ENCODE measurements at places on chromosomes 11 and 22.

DNA sequence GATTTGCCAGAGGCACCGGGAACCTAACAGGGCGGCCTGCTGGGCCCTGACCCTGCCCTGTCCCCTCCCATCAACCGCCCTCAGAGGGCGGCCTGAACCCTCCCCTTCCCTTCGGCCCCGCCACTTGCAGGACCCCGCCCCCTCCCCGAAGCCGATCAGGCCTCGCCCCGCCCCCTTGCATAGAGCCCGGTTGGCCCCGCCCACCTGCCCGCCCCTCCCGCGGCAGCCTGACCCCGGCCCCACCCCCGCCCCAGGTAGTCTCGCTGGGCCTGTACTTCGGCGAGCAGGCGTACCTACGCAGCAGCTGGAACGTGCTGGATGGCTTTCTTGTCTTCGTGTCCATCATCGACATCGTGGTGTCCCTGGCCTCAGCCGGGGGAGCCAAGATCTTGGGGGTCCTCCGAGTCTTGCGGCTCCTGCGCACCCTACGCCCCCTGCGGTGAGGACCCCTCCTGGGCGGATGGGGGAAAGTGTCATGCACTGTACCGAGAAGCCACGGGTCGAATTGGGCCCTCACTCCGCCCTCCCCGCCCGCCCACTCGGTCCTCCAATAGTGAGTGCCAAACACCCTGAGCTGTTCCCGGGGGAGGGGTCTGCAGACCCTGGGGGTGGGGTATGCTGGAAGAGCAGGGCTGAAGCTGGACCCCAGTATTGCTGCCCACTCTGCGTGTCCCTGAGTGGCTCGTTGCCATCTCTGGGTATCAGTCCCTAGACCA lies 94.1 kb downstream of the CACNA1I start:
- DNase-seq: peak; percentile 97

- DNase-seq: no peak
Measured at GRCh38 chr11:87972133-87972532, 203.1 kb downstream of the RAB38 start.

DNA sequence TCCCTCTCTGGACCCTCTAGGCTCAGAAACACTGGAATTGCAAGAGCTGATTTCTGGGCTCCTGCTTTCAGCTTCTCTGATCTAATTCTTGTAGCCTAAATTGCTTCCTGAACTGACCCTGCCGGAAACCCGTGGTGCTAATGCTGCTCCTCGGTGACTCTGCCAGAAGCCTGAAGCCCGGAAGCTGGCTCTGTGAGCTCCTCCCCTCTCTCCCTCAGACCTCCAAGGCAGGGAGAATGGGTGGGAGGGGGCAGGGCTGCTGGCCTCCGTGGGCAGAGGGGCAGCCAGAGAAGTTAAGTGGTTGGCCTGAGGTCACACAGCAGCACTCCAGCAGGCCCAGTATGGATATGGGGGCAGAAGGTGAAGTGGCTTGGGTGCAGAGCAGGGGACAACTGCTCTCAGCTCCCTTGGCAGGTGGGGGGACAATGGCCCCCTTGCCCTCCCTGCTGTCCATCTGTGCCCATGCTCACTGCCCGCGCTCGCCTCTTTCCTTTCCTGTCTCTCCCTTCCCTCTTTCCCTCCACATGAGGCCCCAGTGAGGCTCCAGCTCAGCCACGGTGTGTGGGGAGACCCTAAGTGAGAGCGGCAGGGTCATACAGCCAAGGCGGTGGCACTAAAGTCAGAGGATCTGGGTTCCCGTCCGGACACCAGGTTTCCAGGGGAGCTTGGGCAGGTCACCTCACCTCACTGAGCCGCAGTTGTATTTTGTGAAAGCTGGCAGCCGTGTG lies 16.2 kb downstream of the CAPN5 start:
- no peak for DNase-seq

DNA sequence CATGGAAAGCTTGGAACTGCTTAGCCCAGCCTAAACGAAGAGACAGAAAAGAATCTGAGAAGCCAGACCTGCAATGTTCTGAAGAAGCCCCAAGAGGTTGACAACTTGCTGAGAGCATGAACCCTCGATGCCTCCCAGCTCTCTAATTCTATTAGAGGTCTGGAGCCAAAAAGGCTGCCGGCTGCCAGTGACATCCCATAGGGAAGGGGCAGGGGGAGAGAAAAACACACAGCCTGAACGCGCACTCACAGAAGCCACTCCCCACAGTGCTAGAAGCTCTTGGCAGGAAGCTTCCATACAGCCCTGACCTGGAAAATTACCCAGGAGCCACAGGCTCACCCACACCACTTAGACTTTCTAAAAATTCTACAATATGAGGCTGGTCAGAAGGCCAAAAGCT lies 18.3 kb downstream of the POLDIP3 start:
- no peak for DNase-seq

DNA sequence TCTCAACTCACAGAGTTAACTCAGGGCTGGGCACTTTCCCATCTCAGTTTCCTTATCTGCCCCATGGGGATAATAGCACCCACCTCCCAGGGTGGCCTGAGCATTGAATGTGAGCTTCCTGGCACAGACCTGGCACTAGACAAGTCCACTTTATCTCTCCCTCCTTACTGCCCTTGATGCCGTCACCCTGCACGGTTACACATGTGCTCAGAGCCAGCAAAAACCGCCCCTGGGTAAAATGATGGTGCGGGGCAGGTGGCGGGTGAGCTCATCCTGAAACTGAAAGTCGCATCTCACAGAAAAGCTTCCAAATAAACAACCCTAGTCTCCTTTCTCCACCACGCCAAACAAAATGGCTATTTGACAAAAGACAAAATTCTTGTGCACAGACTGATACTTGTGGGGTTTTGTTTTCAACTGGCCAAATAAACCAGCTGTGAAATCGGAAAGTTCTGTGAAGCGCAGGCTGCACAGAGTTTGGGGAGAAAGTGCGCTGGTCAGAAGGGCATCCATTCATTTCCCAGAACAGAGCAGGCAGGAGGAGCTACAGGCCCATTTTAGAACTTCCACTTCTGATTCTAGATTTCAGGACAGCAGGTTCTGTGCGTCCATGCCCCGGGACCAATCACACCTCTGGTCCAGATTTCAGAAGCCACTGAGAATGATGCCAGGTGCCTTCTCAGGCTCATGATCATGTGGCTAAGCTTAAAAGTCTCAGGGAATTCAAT lies 138.1 kb downstream of the SHANK2 start:
- DNase-seq: no peak

- DNase-seq: peak; percentile 77
Measured at GRCh38 chr22:39316440-39317083, 2.9 kb downstream of the RPL3 start.

DNA sequence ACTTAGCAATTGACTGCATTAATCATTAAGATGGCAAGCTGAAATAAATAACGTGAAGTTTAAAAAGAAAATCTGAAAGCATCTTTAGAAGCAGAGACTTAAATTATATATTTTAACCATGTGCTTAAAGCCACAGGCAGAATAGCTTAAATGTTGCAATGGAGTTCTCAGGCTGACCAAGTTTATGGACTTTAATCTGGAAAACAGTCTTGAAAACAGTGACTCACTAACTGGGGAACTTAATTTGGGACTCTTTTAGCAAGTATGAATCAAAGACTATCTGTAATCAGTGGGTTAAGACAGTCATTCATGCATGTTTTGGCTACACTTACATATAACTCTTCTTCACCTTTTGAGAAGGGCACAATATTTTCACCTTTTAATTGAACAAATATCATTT lies 12.6 kb upstream of the GLYATL1 start:
- DNase-seq: no peak

DNA sequence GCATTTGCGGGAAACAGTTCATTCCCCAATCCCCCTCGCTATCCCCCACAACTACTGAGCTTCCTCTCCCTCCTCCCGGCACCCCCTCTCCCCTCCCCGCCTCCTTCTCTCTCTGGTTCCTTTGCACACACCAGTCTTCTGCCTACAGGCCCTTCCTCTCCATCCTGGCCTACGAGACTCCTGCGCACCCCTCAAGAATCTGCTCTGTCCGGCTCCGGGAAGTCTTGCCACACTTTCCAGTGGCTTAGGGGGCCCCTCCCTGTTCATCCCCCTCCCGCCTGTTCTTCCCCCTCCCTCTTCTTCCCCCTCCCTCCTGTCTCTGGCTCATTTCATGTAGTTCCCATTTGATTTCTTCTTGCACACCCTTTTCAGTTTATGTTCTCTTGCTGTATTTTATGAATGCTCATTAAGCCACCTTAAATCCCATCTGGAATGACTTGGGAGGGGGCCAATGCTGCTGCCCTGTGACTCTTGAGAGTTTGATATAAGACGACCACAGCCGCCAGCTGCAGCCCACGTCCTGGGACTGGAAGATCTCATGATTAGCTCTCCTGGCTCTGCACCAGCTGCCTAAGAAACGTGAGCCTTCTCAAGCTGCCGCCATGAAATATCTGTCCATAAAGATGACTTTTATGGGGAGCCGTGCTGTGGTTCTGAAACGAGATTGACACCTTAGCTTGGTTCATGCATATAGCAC lies 50.9 kb downstream of the RPS6KA4 start:
- no peak for DNase-seq

- DNase-seq: no peak
Measured at GRCh38 chr11:61961570-61962212, 5.7 kb downstream of the FTH1 start.

GRCh38 chr11:72719144-72719543 lies 33.1 kb downstream of the ARAP1 start:
- no peak for DNase-seq

DNA sequence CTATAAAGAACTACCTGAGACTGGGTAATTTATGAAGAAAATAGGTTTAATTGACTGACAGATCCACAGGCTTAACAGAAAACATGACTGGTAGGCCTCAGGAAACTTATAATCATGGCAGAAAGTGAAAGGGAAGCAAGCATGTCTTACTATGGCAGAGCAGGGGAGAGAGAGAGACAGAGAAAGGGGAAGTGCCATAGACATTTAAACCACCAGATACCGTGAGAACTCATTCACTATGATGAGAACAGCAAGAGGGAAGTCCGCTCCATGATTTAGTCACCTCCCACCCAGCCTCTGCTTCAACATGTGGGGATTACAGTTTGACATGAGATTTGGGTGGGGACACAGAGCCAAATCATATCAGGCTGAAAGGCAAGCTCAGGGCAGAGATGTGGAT lies 327.1 kb upstream of the DDI1 start:
- no peak for DNase-seq

DNA sequence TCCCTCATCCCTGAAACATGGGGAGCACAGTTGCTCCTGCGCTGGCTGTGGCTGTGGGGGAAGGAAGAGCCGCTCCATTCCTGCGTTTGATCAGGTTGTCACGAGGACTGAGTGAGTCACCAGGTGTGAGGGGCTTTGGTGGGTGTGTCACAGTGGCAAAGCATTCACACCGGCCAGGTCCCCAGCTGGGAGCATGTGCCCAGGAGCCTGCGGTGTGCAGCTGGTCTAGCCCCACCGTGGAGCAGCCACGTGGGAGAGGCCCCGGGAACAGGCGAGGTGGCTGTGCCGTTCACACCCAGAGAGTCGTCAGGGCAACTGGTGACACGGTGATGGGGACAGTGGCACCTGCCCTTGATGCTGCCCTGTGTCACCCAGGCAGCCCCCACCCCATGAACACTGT lies 47.6 kb upstream of the PPARA start:
- no peak for DNase-seq

- peak; percentile 15 for DNase-seq
Measured at GRCh38 chr11:86738568-86738967, 61.8 kb upstream of the PRSS23 start.

DNA sequence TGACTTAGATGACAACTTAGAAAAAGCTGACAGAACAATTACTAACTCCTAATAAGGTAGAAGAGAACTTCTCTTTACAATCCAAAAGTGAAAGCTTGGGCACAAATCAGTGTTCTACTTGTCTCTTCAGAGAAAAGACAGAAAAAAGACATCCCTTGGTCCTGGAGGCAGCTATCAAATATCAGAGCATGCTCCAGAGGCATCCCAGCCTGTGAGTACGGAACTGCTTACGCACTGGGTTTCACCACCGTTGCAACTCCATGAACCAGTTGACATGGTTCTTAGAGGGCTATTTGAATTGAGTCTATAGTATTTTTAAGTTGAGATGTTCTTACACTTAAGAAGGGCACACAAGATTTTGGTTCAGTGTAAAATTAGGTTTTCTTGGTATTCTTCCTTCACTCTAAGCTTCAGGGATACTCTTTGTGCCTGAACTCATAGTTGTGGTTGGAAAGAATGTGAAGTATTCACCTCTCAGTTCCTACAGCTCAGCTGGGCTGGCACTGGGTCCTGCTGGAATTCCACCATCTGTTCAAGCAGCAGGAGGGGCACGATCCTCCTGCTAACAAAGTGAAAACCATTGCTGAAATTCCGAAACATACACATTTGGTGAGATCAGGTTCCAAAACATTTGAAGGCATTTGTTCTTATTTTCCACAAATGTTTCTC lies 6.3 kb downstream of the AKIP1 start:
- DNase-seq: no peak

DNA sequence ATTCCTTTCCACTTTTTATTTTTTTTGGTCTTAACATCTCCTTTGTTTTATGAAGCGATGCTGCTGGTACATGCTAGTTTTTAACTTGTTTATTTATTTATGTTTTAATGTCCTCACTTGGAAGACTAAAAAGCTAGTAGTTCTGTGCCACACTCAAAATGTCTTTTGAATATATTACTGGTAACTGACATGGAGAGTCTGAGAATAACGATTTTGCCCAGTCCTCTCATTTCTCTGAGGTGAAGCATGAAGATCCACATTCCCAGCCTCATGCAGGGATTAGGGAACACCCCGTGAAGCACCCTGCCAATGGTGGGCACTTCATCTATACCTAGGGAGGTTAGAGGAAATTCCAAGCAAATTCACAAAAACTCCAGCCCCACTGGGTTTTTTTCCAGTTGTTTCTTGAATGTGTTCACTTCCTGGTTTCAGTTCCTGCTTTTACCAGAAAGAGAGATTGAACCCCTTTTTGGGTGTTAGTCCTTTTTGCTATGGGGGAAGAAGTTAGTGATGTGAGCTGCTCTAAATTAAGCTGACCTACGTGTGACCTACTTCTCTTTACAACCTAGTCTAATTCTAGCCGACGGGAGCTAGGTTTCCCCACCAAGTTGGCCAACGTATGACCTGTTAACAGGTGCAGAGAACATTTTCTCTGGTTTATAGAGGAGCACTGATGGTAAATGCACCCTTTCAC lies 106.1 kb downstream of the SLC1A2 start:
- no peak for DNase-seq

- DNase-seq: no peak
Measured at GRCh38 chr22:44031158-44031952, 7.3 kb downstream of the PARVB start.

- DNase-seq: no peak
Measured at GRCh38 chr22:20569059-20570058, 61.9 kb downstream of the MED15 start.

- no peak for DNase-seq
Measured at GRCh38 chr11:93844568-93844967, 5.8 kb downstream of the VSTM5 start.

GRCh38 chr11:17498475-17498874 lies 21.8 kb upstream of the ABCC8 start:
- peak; percentile 26 for DNase-seq

GRCh38 chr11:45322891-45323600 lies 36.9 kb upstream of the SYT13 start:
- DNase-seq: no peak

GRCh38 chr11:2094354-2095197 lies 44.6 kb downstream of the IGF2 start:
- no peak for DNase-seq

- DNase-seq: no peak
Measured at GRCh38 chr11:100174881-100175280, 512.2 kb upstream of the ARHGAP42 start.

- DNase-seq: no peak
Measured at GRCh38 chr11:2289859-2290258, 11.9 kb downstream of the C11orf21 start.

- DNase-seq: no peak
Measured at GRCh38 chr22:50192436-50193204, 6.9 kb downstream of the TRABD start.

GRCh38 chr11:1757861-1758610 lies 5.7 kb downstream of the CTSD start:
- DNase-seq: no peak
